ENCODE measurements at places on chromosomes 5 and 9.

DNA sequence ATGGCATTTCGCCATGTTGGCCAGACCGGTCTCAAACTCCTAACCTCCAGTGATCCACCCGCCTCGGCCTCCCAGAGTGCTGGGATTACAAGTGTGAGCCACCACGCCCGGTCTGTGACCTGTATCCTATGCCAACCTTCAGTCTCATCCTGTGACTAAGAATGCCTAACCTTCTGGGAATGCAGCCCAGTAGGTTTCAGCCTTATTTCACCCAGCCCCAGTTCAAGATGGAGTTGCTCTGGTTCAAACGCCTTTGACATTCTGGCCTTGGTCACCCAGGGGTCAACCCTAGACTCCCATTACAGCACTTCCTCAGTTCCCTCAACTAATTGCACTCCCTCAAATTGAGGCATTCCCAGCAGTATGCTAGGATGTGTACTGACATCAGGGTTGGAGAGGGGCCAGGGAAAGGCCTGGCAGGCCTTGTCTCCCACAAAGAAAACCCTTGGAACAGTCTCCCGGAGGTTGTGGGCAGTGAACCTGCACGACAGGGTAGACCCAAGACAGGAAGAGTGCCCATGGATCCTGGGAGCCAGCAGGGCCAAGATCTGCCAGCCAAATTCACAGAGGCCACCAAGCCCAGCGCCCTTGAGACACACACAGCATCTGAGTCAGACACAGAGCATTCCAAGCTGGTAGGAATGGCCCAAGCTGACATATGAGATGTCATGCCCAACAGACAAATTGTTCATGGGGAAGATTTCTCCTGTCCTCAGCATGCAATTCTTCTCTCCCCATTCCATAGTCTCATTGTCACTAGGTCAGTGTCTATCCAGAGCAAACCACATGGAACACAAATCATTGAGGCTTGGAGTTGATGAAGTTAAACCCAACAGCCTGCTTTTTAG, 24.9 kb upstream of the SMU1 start:
- no peak for DNase-seq

DNA sequence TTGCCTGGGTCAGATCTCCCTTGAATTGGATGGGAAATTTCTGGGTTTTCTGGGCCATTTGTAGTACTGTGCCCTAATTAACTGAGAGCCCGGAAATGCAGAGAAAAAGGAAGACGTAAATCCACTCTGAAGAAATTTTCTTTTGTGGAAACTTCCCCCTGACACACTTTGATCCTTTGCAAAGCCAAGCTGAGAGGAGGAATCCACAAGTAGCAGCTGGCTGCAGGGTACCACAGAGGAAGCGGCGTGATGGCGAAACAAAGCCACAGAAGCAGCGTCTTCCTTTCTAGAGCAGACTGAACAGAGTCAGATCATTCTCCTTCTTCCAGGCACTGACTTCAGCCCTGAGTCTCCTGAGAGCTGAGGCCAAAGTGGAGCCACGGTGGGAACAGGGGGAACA, 47.1 kb upstream of the ZNF354A start:
- DNase-seq: no peak

GRCh38 chr5:87413343-87413645, 564 bp upstream of the CCNH start:
- no peak for DNase-seq

DNA sequence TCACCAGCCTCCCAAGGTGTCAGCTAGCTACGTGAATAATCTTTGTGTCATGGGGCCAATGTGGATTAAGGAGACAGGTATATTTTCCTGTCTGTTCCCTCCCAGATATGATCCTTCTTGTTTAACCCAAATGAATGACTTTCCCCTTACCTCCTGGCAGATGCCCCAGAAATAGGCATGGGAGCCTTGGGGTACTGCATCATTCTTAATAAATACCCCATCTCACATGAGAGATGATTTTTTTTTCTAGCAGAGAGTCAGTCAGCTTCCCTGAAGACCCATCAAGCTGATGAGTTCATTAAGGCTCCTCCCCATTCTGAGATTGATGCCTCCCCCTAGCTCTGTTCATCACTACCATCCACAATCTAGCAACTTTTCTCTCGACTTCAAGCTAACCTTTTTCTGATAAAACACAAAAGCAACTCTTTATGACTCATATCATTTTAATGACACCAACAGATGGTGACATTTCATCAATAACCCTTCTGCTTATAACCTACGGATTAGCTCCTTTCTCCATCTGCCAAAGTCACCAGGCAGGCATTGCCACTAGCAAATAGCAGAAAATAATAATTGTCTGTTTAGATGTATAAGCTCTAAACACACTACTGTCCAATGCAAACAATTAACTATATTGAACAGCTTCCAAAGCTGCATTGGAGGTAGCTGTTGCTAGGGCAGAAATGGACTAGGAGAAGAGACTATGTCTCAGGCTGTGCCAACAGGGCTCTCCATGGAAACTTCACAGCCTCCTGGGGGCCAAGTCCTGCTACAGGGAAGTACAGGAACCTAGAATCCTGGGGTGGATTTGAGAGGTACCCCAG, 143.7 kb downstream of the ACER2 start:
- peak; percentile 13 for DNase-seq

DNA sequence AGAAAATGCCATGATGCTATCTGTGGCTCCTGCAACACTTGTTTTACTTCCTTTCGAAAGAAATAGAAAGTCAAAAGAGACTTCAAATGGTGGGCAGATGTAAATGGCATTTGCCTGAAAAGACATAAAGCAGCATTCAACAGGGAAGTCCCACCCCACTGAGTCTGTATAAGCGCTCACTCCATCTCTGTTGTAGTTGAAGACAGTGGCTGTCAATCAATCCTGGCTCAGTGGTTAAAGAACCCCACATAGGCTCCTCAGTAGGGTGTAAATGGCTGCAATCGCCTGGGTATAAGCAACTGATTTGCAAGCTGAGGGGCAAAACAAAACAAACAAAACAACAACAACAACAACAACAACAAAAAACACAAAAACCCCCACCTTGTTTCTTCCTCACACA, 158.7 kb downstream of the EFNA5 start:
- DNase-seq: no peak

DNA sequence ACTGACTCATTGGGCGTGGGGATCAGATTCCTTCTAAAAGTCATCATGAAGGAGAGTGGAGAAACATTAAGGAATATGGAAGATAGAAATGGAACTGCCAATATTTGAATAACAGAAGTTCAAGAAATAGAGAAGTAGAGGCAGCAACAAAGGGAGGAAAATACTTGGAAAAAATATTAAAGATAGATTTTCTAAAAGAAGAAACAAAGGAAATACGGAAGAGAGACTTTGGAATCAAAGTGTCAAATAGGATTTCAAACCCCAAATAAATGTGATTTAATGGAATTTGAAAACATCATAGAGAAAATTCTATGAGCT, 605.1 kb upstream of the KLF4 start:
- DNase-seq: no peak

GRCh38 chr9:70679845-70680244, 265.4 kb upstream of the KLF9 start:
- no peak for DNase-seq

- DNase-seq: no peak
Observed at GRCh38 chr9:98129451-98129881, 10.4 kb upstream of the TRIM14 start.

Data from NCI-H1092 (cell line).